Testis (tissue), 5 donors: ENCODE measurements at places on chromosomes 5 and 9. TPM values are rescaled to one million over a fixed set of nuclear protein-coding genes. Genes with fewer than 3 reads are reported as not detected.

NKD2 gene
- 31.6 TPM for total RNA-seq

CD74 gene
- total RNA-seq = 137 TPM

SPATA24 gene
- total RNA-seq = 94.6 TPM

IL31RA gene
- 3.1 TPM for total RNA-seq

C6 gene
- total RNA-seq = 9.9 TPM

PITX1 gene
- 3.0 TPM for total RNA-seq

LCN10 gene
- total RNA-seq = 8.3 TPM

F12 gene
- 5.8 TPM for total RNA-seq

IFNK gene
- total RNA-seq = not detected

FOXI1 gene
- total RNA-seq = 0.19 TPM
